ENCODE measurements at places on chromosomes 1 and 21.

DNA sequence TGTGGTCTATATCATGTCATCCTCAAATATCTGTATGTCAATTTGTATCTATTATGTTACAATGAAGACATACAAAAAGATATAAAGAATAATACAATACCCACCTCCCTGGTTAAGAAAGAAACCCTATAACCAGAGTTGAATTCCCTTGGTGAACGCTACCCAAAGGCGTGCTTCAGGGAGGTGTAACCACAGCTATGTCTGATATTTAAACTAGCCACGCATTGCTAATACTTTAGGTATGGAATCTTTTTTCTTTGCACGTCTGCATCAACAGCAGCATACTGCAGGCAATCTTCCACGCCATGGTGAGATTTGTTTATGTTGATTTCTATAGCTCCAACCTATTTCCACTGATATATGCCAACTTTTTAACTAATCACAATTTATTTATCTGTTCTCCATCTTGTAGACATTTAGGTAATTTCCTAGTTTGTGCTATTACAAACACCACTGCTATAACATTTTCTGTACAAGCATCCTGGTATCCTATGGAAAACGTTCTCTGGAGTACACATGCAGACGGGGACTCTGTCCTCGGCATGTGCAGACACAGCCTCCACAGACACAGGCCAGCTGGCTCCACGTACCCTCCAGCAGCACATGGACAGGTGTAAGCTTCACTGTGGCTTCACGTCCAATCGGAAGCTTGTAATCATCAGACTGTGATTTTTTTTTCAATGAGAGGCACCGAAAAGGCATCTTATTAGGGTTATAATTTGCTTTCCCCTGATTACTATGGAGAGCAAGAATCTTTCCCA lies 58.5 kb downstream of the HSF2BP start:
- DNase-seq, result no peak

DNA sequence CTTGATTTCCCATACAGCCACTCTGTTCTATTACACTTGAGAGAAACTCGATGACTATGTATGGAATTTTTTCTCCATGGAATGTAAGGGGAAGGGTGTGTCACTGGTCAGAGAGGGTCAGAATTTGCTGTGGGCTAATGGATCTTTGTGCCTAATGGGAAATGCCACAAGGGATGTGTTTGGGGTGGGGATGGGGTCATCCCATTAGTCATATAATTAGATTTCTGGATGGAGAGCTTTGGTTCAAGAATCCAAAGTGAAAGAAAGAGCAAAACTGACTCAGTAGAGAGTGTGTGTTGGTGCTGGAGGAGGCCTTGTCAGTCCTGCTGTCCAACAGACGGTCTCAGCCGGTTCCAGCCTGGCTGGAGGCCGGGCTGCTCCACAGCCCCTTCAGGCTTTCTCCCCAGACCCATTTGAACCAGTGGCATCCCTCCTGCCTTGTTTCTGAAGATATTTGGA lies 86.4 kb downstream of the LAMC2 start:
- DNase-seq, result no peak

- no peak for DNase-seq
Measured at GRCh38 chr1:176515310-176515709, 52.3 kb downstream of the PAPPA2 start.

GRCh38 chr1:171351961-171352360 lies 38.0 kb downstream of the FMO4 start:
- no peak for DNase-seq

DNA sequence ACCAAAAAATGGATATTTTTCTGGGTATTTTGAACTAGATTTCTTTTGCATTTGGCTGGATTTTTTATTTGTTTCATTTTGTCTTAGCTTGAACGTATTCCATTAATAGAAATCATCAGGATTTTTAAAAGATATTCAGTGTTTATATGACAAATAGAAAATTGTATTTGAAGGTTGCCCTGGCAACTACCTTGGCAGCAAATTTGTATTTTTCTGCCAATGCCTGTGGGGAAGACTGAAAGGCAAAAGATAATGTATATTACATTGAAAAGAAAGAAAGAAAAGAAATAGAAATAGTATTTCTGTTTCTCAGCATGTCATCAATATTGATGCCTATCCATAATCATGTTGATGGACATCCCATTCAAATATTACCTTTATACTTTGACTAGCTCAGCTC lies 16.8 kb downstream of the VCAM1 start:
- DNase-seq, result no peak

GRCh38 chr1:6603915-6604558 lies 1.4 kb upstream of the KLHL21 start:
- no peak for DNase-seq

DNA sequence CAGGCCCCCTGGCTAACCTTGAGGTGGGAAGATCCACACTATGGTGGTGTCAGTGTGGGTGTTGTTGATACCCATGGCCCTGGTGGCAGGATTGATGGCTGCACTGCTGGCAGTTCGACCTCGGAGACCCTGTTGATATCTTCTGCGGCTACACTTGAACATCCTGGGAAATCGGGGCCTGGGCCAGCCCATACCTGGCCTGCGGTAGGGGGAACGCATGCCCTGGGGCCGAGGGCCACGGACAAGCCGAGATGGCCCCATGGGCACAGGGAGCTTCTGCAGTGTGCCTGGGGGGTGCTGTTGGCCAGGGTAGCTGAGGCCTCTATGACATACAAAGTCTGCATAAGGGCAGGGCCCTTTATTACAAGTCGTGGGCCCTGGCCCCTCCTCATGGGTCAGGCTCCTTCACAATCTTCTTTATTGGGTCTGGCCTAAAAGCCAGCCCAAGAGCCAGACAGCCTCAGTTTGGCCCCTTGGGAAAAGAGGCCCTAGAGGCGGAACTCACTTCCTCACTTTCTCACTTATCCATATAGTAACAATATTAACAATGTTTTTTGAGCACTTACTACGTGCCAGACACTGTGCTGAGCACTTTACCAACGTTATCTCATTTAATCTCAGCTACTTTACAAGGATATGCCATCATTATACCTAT lies at the start of gene P3R3URF:
Gene P3R3URF (minus strand): TSS at position 278 of the 655 bp plus-strand sequence. CDS start 17 bp downstream, at position 261.
- no peak for DNase-seq

DNA sequence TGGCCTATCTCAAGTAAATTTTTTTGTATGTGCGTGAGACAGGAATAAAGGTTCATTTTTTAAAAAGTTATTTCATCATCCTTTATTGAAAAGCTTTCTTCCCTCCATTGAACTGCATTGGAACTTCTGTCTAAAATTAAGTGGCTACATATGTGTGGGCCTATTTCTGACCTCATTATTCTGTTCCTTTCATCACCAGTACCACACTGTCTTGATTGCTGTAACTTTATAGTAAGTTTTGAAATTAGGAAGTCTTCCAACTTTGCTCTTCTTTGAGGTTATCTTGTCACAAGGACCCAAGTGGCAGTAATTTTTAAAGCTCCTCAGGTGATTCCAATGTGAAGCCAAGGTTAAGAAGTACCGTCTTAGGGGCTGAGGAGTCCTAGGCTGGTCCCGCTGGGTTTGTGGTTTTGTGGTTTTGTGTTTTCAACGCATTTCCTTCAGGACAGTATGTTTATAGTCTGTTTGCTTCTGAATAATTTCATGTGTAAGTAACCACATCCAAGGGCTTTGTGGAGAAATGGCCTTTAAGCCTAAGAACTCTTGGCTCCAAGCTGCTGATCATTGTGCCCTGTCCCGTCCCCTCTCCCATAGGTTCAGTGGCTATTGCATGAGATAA lies 12.4 kb upstream of the SCAF4 start:
- no peak for DNase-seq

DNA sequence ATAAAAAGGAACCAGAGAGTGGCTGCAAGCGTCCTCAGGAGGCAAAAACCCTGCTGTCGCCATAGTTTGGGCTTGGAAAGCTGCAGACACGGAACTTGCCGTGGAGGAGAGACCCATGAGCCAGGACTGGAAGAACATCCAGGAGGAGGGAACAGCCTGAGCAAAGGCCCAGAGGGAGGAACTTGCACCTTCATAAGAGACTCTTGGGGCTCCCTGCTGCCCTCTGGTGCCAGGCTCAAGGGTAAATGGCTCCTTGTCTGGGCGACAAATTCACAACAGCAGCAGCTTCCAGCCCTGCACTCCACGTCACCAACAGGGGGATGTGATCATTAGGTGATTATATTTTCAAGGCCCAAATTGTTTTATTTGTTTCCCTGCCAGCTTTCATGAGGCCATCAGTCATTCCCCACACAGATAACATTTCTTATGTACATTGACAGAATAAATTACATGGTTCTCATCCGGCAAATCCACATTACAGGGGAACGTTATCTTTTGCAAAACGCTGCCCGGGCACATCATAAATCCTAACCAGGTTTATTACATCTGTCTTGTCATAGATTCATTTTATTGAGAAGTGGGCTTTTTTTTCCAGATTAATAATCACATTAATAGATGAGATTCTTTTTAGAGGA lies 143.0 kb upstream of the GRIK3 start:
- no peak for DNase-seq

GRCh38 chr21:44875316-44875700 lies 1.8 kb upstream of the PTTG1IP start:
- DNase-seq, result no peak

Measured in activated CD8-positive, alpha-beta memory T cell treated with anti-CD3 and anti-CD28 coated beads for 48 hours (primary cell).